ENCODE measurements at places on chromosomes 7 and 10.
A peak's percentile ranks its signal among the peaks of the same experiment; 100 is the strongest.

- DNase-seq = no peak
Observed at GRCh38 chr10:18681971-18682411, 22.8 kb downstream of the ARL5B start.

GRCh38 chr10:110634527-110635209 lies 9.5 kb upstream of the RBM20 start:
- no peak for DNase-seq

GRCh38 chr10:118516716-118517115 lies 78.7 kb downstream of the PRLHR start:
- no peak for DNase-seq

DNA sequence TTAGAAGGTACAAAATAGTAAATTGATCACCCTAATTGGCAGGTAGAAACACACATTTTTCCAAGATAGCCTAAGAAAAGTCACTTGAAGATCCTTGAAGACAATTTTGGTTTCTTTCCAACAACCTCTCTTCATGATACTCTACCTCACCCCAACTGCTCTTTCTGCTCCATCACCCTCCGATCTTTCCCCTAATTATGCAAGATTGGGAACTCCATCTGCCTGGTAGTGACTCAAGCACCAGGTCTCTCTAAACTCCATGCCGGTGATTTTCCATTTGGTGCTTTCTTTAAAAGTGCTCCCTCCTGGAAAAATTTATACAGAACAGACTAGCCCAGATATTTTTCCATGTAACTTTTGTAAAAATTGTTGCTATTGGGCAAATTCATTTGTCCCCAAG lies 1.1 kb upstream of the AKR1B1 start:
- DNase-seq = no peak

DNA sequence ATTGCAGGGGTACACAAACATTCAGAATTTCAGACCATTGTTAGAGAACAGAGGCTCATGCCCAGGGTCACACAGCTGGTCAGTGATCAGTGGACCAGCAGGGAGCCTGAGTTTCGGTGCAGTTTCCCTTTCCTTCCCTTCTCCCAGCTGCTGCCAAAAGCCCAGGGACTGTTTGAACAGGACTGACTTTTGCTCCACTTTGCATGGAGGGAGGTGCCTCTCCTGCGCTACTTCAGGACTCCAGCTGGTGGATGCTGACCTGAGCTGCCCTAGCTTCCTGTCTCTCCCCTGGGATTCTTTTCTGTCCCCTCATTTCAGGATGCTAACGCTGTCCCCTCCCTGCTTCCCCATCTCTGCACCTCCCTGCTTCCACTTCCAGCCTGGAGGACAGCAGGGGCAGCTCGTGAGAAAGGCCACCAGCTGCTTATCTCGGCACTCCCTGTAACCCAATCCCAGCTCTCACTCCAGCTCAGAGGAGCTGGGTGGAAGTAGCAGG lies 14.5 kb downstream of the SH2D4B start:
- no peak for DNase-seq

DNA sequence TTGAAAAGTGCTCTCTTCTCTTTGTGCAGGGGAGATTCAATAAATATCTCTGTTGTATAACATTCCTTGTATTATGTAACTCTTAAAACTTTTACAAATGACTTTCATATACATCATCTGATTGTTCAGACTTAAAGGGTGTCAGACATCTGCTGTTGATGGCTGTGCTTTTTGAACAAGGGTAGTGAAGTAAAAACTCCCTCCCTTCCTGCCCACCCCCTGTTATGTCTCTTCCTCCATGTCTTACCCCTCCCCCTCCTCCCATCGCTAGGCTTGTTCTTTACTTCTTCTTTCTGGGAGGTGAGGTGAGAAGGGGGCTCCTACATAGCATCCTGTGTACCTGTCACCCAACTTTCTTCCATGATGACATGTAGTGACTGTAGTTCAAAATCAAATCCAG lies 23.4 kb upstream of the ABCB4 start:
- no peak for DNase-seq

GRCh38 chr10:29555091-29555745 lies 79.6 kb downstream of the SVIL start:
- DNase-seq = no peak

DNA sequence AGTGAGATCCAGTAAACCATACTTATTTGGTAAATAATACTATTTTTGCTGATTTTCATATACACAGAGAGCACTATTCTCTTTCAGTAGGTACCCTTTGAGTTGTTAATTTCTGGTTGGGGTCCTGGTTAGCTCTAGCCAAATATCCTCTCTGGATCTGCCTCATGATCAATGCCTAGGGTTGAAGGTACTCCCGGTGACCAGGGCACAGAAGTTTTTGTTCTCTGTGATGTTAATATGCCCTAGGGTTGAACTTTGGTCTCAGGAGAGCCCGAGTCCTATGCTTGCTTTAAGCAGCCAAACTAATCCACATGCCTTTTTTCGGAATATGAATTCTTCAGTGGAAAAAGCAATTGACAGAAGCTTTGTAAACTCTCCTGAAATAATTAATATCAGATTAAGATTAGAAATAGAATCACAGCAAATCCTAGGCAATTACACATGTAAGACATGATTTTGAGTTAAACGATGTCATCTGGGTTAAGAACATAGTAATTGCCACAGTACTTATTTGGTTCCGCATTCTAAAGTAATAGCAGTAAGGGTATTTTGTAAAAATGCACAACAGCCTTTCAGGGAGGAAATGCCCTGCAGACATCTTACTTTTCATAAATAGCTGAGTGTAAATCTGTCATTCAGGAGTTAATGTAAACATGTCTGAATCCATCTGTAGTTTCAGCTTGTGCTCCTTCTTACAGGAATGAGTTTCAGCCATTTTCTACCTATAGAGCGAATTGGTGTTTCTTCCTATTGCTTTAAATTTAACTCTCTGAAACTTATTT lies 10.1 kb downstream of the CHN2 start:
- no peak for DNase-seq

- DNase-seq = no peak
Observed at GRCh38 chr7:17663061-17663675, 277.1 kb downstream of the SNX13 start.

DNA sequence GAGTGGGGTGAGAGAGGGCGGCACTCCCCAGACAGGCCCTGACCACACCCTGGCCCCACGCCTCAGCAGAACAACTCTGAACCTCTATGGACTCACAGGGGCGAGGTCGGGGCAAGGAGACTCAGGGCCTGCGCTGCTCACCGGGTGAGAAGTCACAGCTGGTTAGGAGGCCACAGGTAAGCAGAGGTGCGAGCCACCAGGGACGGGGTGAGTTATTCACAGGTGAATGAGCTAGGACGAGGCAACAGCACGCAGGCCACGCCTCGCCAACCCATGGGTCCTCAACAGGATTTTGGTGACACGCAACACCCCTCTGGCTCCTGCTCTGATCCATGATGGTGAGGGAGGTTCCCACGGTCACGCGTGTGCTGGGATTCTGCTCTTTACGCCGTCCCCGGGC lies 202.5 kb downstream of the ADARB2 start:
- DNase-seq = no peak

DNA sequence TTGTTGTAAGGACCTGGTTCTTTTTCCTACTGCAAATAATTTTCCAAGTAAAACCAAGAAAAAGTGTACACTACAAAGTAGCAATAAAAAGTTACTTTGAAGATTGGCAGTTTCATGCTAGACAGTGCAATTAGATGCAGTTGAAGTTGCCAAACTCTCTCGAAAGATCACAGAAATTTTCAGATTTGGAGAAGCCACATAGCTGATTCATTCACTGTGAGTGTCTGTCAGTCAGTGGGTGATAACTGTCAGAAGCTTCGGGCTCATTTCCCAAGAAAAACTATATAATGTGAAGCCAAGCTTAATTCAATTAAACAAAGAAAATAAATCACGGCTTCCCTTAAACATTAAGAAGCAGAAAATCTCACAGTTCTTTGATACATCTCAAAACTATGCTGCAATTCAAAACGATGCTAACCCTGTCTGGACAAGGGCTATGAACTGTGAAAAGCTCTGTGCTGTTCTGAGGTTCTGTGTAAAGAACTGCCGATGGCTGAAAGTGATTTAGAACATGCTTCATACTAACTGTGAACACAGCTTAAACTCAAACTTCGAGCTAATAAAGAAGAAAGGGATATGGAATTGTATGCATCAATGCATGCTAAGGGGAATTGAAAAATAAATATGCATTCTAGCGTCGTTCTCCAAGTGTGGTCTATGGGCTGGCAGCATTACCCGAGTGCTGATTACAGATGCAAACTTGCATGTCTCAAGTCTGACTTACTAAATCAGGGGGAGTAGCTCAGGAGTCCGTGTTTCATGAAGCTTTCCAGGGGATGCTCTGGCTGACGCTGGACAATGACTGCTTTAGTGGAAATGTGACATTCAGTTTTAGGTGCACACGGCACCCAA lies 557.4 kb downstream of the CALN1 start:
- DNase-seq = no peak

DNA sequence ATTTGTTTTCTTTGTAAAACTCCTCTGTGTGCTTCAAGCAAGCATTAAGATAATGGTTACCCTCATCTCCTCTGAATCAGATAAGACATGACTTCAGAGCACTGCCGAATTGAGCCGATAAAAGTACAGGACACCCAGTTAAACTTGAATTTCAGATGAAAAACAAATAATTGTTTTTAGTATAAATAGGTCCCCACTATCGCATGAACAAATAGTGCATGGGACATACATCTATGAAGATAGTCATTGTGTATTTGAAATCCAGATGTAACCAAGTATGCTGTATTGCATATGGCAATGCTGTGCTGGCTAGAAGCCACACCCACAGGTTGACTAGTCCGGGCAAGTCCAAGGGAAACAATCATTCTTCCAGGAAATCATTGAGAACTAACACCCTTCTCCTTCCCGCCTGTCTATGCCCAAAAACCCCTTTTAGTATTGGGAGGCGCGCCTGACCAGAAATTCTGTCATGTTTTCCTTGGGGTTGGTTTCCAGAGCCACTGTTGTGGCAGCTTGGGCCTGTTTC lies 12.6 kb upstream of the FGFR2 start:
- DNase-seq = no peak

GRCh38 chr7:45469103-45469502 lies 105.1 kb upstream of the ADCY1 start:
- DNase-seq = no peak

- DNase-seq = no peak
Observed at GRCh38 chr10:103463499-103463898, 4.8 kb upstream of the CALHM1 start.

DNA sequence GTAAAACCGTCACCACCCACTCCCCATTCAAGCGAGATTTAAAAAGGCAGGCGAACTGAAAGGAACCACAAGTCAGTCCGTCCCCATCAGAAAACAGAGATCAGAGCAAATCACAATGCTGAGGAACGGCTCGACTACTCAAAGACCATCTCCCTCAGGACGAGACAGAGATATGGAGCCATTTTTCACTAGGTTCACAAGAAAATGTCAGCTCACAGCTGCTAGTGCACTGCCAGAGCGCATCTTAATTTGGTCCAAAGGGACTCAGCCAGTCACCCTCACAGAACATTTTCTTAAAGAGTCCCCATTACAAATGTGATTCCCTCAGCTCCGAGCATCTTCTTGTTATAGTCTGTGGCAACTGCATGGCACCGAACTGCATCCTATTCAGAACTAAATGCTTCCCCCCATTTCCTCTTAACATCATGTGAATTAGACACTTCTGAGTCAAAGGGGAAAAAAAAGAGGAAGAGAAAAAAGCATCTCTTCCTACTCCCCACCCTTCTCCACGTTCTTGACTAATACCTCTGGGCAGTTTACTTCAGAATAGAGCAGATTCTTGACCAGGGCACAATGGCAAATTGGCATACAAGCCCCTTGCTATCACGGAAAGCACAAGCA lies 683.9 kb downstream of the MAGI2 start:
- DNase-seq = no peak

GRCh38 chr7:69283421-69283820 lies 314.9 kb upstream of the AUTS2 start:
- no peak for DNase-seq

DNA sequence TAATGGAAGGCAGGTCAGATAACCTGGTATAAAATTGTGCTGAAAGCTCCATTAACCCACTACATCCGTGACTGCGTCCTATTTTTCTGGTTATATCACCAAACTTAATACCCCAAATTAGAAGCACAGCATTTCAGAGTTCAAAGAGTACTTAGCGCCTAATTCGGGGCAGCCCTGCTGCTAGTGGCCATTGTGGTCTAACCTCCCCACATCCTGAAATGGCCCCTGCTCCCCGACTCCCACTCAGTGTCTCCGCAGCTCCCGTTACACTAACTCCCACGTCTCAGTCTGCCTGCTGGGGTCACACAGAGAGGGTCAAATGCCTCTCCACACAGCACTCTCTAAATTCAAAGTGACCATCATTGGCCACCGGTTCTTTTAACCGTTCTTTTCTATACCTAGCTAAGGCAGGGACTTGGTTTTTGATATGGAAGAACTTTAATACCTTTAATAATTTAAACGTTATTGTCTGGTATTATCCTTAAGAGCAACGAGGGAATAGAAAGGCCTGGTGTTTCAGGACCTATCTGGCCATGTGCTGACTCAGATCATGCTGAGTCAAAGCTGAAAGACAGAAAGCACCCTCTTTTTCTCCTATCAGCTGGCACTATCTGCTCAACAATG lies 117.1 kb downstream of the KMT2E start:
- DNase-seq = no peak

GRCh38 chr7:24757353-24758275 lies at the start of gene GSDME:
TSS of gene GSDME (minus strand) at chr7:24757464. CDS start at chr7:24749774, 7,690 bp downstream.
- DNase-seq = no peak

DNA sequence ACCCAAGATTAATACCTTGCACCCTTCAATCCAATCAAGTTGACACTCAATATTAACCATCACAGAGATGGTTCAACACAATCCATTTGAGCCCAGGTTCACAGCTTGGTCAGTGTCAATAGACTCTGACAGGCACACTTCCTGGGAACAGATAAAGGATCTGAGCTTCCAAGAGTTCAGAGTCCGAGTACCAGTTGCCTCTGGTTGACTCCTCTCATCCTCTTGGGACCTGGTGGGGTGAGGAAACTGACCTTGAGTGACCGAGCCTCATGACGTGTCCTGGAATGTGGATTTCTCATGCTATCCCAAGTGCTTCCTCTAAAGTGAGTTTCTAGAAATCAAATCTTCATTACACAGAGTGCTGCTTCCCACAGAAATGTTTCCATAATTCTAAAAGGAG lies 162.0 kb downstream of the CYP26A1 start:
- DNase-seq = no peak

GRCh38 chr10:79149662-79150443 lies 81.1 kb downstream of the ZMIZ1 start:
- DNase-seq = peak; percentile 50

DNA sequence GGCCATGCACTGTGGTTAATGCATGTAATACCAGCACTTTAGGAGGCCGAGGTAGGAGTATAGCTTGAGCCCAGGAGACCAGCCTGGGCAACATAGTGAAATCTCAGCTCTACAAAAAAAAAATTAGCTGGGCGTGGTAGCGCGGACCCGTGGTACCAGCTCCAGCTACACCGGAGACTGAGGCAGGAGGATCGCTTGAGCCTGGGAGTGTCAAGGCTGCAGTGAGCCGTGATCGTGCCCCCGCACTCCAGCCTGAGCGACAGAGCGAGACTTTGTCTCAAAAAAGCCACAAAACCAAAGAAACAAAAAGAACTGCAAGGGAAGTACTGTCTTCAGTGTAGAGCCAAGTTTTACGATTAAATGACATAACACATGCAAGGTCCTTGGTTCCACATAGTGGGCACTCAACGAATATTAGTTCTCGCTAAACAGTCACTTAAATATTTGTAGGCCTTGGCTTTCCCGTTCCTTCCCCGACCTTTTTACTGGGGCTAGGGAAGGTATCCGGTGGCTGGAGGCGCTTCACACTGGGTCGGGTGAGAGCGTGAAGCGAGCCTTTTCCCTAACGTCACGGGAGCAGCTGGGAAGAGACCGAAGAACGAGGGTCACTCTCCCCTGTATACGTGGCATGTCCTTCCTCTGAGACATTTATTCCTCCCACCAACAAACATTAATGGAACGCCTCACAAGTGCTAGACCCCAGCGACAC lies 993 bp upstream of the SND1 start:
- no peak for DNase-seq

Data from activated effector memory CD4-positive, alpha-beta T cell treated with Interleukin-2 at 50 U/mL for 16 hours (primary cell).